AG04450 (cell line): ENCODE measurements at places on chromosomes 6 and 20. TPM values are rescaled to one million over a fixed set of nuclear protein-coding genes. Genes with fewer than 3 reads are reported as not detected.

Gene SIGLEC1
- not detected in 2 replicates for polyA plus RNA-seq

Gene WFDC10B
- polyA plus RNA-seq = 0.29 TPM in 1 of 2 replicates, not detected in the other

Gene PEX7
- polyA plus RNA-seq = 6.7 and 8.9 TPM in 2 replicates

Gene NKAIN2
- not detected in 2 replicates for polyA plus RNA-seq

Gene OLIG3
- polyA plus RNA-seq = not detected in 2 replicates

Gene POPDC3
- 22.2 and 29.1 TPM in 2 replicates for polyA plus RNA-seq

Gene CST4
- polyA plus RNA-seq = not detected in 2 replicates

Gene C6orf58
- polyA plus RNA-seq = 0.12 TPM in 1 of 2 replicates, not detected in the other

Gene OR2J1
- not detected in 2 replicates for polyA plus RNA-seq

Gene CYP24A1
- 2.1 TPM in 1 of 2 replicates, not detected in the other for polyA plus RNA-seq

Gene OPN5
- polyA plus RNA-seq = not detected in 2 replicates

Gene FAM217A
- not detected in 2 replicates for polyA plus RNA-seq

Gene ADGRB3
- not detected in 2 replicates for polyA plus RNA-seq

Gene RGS19
- polyA plus RNA-seq = 7.5 and 9.3 TPM in 2 replicates

Gene EHMT2
- 23.8 and 28.5 TPM in 2 replicates for polyA plus RNA-seq

Gene DNAJC5
- polyA plus RNA-seq = 36.7 and 40.9 TPM in 2 replicates

Gene NNAT
- 54.0 and 59.6 TPM in 2 replicates for polyA plus RNA-seq

Gene RBBP8NL
- not detected in 2 replicates for polyA plus RNA-seq

Gene CNBD2
- polyA plus RNA-seq = 1.8 and 2.0 TPM in 2 replicates

Gene C20orf204
- 0.01 and 0.07 TPM in 2 replicates for polyA plus RNA-seq

Gene GPX5
- not detected in 2 replicates for polyA plus RNA-seq

Gene PSMB8
- polyA plus RNA-seq = 62.0 and 70.0 TPM in 2 replicates

Gene MAP3K7
- polyA plus RNA-seq = 40.1 and 52.4 TPM in 2 replicates

Gene HLA-DPB1
- 0.94 and 1.6 TPM in 2 replicates for polyA plus RNA-seq

Gene OR12D3
- not detected in 2 replicates for polyA plus RNA-seq

Gene TRIM40
- not detected in 2 replicates for polyA plus RNA-seq

Gene LHFPL5
- not detected in 2 replicates for polyA plus RNA-seq

Gene RAB44
- not detected in 2 replicates for polyA plus RNA-seq

Gene EFCAB8
- polyA plus RNA-seq = not detected in 2 replicates

Gene STK4
- 18.9 and 25.1 TPM in 2 replicates for polyA plus RNA-seq

Gene LY6G6F
- not detected in 2 replicates for polyA plus RNA-seq

Gene SYNDIG1
- not detected in 2 replicates for polyA plus RNA-seq
